ENCODE measurements at places on chromosomes 4 and X.

DNA sequence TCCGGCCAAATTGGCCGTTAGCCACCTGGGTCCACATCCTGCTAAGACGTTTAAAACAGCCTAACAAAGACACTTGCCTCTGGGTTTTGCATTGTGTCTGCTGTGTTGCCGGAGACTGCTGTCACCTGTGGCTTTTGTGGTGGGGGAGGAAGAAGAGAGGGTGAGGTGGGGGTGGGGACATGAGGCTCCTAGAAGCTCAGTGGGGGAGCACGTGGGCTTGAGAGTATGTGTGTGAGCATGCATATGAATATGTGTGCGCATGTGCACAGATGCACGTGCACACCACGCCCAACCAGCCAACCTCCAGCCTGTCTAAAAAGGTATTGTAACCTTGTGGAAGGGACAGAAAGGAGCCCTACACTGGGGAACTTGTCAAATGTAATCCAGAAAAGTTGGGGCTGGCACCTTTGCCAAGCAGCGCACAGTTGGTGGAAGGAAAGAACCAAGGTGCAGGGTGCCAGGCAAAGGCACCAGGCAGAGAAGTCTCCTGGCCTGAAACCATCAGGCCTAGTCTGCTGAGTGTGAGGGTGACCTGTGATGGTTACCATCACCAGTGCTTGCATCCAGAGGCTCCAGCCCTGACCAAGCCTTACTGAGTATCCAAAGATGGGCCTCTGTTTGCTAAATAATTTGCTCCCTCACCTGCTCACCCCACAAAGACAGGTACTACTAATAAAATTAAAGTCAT, 10.1 kb upstream of the SASH3 start:
- DNase-seq = peak; percentile 64

- DNase-seq = no peak
These were observed 163.3 kb upstream of the RBPJ start for GRCh38 chr4:26157541-26157940.

DNA sequence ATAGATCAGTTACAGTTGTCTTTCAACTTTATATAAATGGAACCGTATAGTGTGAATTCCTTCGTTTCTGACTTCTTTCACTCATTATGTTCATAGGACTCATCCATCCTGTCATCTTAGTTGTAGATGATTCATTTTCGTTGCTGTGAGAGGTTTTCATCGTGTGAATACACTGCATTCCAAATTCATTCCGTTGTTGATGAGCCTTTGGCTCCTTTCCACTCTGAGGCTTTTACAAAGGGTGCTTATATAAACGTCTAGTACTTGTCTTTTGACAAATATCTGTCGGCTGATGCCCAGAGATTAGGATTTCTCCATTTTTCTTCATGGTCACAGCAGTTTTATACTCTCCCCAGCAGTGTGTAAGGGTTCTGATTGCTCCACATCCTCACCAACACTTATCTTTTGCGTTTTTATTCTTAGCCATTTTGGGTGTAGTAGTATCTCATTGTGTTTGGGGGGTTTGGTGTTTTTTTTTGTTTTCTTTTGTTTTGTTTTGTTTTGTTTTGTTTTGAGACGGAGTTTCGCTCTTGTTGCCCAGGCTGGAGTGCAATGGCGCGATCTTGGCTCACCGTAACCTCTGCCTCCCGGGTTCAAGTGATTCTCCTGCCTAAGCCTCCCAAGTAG, 48.6 kb downstream of the LRP2BP start:
- DNase-seq = no peak

DNA sequence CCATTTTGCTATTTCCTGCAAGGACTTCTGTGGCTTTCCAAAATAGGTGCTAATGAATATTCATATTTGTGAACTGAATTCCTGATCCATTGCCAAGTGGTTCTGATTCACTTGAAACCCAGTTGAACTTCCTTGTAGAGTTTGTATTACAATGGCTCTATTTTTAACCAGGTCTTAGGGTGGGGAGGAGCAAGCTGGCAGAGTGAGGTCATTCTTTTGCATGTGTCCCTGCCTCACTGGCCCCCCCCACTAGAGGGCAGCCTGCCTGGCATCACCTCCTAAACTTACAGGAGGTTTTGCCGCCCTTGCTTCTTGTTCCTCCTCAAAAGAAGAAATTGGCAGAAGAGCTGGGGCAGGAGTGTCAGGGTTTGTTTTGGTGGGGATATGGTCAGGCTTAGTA, 10.5 kb downstream of the PTTG2 start:
- DNase-seq = no peak

GRCh38 chrX:125306335-125306866, 13.3 kb upstream of the TEX13C start:
- DNase-seq = no peak

DNA sequence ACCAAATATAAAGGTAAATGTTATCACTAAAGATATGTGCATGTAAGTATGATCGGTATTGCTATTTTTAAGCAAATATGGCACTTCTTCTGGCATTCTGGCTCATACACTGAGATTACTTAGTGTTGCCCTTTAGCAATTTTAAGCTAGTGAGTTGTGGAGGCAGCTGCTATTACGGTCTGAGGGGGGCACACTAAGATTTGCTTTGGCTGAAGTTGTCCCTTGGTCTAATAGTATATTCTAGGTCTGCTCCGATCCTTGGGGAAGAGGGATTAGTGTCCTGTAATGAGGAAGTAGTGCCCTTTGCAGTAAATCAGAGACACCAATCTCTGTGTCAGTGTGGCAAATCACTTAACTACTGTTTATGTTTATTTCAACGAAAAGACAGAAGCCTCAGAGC, 196.5 kb upstream of the FTHL17 start:
- no peak for DNase-seq

DNA sequence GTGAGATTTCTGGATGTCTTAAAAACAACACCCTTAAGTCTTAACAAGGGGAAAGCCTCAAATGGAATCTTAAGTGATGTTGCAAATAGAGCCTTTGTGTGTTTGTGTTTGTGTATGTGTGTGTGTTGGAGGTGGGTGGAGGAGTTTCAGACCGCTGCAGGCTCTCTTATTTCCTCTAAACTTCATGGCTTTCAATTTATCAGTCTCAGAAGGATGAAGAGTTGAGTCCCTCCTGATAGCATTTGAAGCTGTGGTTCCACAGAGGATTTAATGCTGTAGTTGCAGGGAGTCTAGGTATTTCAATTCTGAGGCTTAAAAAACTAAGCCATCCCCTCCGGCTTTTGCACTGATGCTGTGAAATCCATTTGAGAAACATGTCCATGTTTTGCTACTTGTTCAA, 4.3 kb upstream of the AGA start:
- no peak for DNase-seq

GRCh38 chr4:18103876-18104605, 82.5 kb upstream of the LCORL start:
- DNase-seq = no peak

GRCh38 chrX:15451913-15452312, 41.2 kb downstream of the PIR start:
- DNase-seq = no peak

- DNase-seq = no peak
These were observed 402.9 kb downstream of the PCDH18 start for GRCh38 chr4:137129441-137129840.

GRCh38 chrX:10501611-10502010, 118.8 kb downstream of the MID1 start:
- DNase-seq = no peak

GRCh38 chrX:81202456-81202819, 536 bp downstream of the SH3BGRL start:
- DNase-seq = no peak

DNA sequence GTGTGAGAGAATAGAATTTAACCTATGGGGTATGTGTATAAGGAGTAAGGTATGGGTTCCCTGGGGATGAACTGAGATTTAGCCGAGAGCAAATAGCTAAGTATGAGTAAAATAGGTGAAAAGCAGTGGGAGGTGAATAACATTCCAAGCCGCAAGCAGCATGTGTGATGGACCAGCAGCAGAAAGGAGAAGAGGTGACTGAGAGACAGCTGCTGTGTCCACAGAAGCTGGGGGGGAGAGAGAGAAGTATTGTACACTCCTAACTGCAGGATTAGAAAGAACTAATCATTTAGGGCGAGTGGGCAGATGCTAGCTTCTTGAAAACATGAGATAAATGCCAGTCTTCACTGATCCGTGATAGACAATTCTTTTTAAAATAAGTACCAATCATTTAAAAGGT, 296.0 kb downstream of the KLHL4 start:
- no peak for DNase-seq

GRCh38 chr4:186934841-186935443, 211.3 kb upstream of the FAT1 start:
- DNase-seq = no peak

GRCh38 chrX:23857363-23857762, 50.4 kb downstream of the APOO start:
- DNase-seq = no peak

DNA sequence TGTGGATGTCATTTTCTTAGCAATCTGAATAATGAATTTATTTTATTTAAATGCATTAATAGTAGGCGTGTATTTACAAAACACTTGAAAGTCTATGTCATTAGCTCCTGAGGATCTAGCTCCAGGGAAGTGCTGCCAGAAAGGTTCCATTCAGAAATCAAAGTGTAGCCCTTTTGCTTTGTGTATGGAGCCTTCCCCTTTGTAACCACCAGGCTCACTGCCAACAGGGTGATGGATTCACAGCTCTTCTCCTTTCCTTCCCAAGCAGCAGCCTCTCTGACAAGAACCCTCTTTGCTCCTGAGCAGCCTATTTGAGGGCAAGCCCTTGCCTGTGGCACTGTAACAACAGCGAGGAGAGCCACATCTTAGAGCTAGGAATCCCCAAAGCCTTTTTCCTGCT, 286.0 kb upstream of the RASGEF1B start:
- DNase-seq = no peak

- no peak for DNase-seq
These were observed 132.2 kb upstream of the NDP start for GRCh38 chrX:44105228-44105913.

DNA sequence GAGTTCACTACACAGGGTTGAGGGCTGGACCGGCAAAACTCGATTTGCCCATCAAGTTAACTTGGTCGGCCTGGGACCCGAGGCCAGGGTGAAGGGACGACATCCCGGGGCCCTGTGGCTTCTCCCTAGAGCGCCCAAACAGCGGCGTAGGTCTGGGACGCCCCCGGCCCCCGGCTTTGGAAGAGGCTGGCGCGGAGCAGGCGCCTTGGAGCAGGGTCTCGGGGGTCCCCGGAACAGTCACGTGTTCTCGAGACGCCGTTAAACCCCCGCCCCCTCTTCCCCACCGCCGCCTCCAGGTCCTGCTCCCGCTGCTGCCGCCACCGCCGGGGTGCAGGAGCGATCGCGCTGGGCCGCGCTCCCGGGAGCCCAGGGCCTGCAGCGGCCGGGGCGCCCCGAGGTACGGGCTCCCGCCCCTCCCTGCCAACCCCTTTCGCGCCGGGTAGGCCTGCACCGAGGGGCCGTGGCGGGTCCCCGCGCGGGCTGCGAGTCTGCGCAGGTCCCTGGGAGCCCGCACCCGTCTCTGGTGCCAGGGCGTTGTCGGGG, at the start of gene NPY5R:
NPY5R (plus strand) TSS at position 289 of the 543 bp plus-strand sequence. CDS start 6,382 bp downstream, outside the sequence.
- no peak for DNase-seq

GRCh38 chrX:44282753-44283152, 60.7 kb downstream of the EFHC2 start:
- no peak for DNase-seq

- DNase-seq = no peak
These were observed 57.0 kb upstream of the MXD4 start for GRCh38 chr4:2318885-2319284.

DNA sequence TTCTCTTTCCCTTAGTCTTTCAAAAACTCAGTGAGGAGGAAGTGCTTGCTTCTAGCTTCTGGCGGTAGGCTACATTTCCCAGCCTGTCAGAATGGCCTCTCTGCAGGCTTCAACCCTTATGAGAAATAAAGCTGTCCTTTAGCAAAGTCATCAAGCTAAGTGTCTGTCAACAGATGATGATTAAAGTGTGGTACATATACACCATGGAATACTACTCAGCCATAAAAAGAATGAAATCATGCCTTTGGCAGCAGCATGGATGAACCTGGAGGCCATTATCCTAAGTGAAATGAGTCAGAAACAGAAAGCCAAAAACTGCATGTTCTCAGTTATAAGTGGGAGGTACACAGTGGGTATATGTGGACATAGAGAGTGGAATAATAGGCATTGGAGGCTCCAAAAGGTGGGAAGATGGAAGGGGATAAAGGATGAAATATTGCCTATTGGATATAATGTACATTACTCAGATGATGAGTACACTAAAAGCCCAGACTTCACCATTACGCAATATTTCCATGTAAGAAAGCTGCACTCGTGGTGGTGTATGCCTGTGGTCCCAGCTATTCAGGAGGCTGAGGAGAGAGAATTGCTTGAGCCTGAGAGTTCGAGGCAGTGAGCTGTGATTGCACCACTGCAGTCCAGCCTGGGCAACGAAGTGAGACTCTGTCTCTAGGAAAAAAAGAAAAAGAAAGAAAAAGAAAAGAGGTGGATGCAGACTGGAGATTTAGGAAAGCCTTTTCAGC, 7.9 kb downstream of the TRIM2 start:
- DNase-seq = no peak

- no peak for DNase-seq
These were observed 60.7 kb downstream of the PPP3CA start for GRCh38 chr4:101286663-101287062.

DNA sequence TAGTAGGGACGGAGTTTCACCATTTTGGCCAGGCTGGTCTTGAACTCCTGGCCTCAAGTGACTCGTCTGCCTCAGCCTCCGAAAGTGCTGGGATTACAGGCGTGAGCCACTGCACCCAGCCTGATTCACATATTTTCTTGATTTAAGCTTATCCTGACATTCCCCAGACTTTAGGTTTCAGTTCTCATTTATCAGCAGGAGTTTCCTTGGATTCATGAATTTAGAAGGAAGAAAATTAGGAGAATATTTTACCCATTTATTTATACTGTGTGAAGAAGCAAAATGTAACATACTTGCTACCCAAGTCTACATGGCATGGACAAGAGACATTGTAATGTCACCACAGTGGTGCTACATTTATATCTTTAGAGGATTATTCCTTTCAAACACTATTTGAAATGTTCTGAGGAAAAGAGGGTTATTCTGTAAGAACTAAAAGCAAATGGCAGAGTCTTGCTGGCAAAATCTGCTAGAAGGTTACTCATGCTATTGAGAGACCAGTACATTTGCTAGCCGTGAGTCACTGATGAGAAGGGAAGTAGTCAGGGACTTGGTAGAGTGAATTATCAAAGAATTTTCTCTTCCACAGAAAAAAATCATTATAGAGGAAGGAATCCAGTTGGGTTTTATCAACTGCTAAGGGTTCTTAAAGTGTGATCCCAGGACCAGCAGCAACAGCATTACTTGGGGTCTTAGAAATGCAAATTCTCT, 26.1 kb upstream of the CFAP299 start:
- DNase-seq = no peak

Measured in GM13977 (cell line).